DMS53 (cell line): ENCODE measurements at places on chromosomes 3 and 15.

DNA sequence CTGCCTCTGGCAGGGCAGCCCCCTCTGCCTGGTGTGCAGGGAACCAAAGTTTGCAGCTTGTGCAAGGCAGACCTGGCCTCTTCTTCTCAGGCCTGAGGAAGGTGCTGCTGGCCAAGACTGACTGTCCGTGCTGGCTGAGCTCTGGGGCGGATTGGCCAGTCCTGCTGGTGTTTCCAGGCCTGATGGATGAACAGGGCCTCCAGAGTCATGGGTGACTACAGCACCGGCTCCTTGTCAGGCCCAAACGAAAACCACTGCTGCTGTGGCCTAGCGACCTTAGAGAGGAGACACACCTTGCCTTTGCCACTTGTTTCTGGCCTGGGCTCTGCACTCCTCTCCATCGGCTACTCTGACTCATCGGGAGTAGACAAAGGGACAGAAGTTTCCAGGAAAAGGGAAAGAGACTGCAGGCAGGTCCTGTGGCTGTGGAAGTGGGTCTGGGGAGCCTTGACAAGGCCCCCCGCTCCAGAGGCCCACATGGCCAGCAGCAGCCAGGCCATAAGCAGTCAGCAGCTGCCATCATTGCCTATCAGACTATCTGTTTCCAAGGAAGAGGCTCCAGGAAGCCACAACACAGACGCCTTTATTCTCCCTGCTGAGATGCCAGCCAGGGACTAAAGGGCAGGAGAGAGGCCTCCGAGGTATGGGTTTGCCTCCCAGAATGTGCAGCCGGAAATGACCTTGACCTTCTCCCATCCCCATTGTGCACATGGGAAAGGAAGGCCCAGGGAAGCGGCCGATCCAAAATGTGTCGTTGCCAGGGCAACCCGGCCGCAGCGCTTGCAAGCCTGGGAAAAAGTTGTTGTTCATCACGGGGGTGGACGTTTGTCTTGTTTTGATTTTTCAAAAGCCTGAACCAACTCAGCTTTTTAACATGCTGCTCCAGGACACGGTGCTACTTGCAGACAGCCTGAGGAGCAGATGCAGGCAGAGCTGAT lies 160.5 kb downstream of the CHSY1 start:
- DNase-seq: no peak

GRCh38 chr3:51275111-51275805 lies 109.8 kb upstream of the MANF start:
- no peak for DNase-seq

GRCh38 chr15:62378772-62379498 lies 213.8 kb upstream of the C2CD4B start:
- DNase-seq: no peak

DNA sequence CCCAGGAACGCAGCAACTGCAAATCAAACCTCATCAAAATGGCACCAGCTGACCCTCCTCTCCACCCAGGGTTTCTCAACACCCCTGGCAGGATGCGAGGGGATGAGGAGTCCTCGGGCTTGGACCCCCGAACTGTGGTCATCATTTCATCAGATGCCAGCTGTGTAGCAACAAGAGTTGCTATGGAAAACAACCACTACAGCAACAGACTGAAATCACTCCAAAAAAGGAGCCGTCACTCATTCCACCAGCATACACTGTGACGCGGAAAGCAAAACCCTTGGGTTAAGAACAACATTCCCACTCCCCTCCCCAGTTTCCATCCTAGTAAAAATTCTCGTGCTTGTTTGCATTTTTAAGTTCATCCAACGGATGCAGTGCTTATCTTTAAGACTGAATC lies 40.1 kb downstream of the VGLL4 start:
- no peak for DNase-seq

DNA sequence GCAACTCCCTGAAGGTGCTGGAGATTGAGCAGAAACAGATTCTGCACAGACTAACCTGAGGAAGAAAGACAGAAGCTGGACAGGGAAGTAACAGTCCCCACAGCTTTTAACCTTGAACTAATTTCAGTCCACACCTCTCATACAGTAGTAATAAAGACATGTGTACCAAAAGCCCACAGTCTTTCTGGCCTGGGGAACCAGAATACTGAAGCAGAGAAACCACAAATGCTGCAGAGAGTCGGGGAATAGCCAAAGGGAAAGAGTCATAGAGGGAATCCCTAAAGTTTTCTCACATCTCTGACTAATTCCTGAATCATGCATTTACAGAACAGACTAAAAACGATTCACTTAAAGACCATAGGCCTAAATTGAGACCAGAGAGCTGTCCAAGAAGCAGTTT lies 503.4 kb upstream of the NECTIN3 start:
- no peak for DNase-seq

GRCh38 chr3:179036626-179037300 lies 34.8 kb downstream of the ZMAT3 start:
- no peak for DNase-seq

- DNase-seq: no peak
Measured at GRCh38 chr15:27361438-27361837, 390.5 kb downstream of the GABRG3 start.

DNA sequence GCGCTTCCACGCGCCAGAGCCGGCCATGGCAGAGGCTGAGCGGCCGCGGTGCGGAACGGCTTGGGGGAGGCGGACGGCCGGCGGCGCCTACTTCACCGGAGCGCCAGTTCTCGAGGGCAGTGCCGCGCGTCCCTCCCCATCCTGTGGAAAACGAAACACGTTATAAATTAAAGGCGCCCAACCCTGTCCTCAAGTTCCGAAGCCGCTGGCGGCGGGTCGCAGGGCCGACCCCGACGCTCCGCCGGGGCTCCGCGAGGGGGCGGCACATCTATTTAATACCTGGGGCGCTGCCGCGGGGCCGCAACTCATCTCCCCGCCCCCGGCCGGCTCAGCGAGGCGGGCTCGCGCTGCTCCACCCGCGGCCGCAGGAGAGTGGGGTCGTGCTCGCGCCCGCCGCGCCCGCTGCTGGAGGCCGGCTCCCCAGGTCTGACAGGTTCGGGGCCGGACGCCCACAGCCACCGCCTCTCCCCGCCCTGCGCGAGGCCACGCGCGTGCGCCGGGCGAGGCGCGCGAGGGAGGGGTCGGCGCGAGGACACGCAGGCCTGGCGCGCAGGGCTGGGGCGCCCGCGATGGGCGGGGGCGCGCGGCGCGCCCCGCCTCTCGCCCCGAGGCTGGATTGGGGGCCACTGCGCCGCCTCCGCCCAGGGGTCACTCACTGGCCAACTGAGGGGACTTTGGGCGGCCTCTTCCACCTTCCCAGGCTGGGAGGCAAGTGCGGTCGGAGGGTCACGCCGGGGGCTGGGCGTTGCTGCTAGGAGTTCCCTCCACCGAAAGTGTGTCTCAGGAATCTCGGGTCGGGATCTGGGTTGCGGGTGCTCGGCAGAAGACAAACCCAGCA lies at the start of gene SLC30A4:
TSS of gene SLC30A4 (minus strand) at position 428 of the 838 bp plus-strand sequence. CDS start at position 27, 401 bp downstream.
- DNase-seq: peak; percentile 67

DNA sequence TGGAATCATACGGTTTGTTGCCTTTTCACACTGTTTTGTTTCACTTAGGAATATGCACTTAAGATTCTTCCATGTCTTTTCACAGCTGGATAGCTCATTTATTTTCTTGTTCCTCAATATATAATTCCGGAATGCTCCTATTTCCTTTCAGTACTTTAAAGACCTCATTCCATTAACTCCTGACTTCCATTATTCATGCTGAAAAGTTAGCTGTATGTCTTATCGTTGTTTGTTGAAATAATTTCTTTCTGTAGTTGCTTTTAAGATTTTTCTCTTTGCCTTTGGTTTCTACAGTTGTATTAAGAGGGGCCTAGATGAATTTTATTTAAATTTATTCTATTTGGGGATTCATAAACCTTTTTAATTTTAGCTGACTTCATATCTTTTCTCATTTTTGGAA lies 122.2 kb downstream of the ANXA2 start:
- peak; percentile 18 for DNase-seq

DNA sequence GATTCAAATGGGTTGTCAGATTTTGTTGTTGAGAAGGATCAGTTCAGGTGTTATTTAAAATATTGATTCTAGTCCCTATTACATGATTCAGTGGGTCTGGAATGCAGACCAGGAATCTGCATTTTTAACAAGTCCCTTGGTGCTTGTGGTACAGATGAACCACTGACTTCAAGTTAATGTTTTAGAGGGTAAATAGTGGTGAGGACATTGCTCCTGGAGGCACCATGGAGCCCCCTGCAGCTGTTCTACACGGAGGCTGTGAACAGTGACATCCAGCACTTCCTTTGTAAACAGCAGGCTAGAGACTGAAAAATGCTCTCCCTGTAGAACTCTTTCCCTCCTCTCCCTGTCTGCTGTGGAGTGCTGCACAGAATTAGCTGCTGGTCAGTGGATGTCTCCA lies 4.8 kb upstream of the FSIP1 start:
- DNase-seq: no peak

- DNase-seq: peak; percentile 53
Measured at GRCh38 chr3:156705761-156706616, 31.6 kb downstream of the TIPARP start.

GRCh38 chr15:98907927-98908471 lies 99.6 kb downstream of the PGPEP1L start:
- DNase-seq: no peak

- DNase-seq: no peak
Measured at GRCh38 chr3:12427551-12427950, 56.7 kb upstream of the TSEN2 start.

DNA sequence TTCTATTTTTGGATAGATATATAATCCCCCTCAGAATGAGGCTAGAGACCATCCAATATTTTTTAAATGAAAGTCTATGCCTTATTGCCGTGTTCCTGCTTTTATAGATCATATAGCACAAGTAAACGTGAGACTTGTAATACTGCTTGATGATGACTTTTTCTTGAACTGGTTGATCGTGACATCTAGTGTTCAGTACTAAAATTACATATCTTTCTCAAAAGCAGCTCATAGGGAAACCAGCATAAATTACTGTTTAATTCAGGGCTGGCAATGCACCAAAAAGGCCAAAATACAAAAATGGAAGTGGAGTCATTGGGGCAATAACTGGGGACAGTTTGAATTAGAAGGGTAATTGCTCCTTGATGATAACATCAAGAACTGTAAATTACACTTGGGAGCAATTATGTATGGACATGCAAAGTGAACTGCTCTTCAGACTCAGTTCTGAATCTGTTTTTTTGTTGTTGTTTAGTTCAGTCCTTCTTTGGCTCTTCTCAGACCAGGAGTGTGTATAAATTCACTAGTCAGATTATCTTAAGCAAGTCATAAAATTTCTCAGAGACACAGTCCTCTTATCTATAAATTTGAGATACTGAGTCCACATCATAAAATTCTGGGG lies 325.3 kb downstream of the THSD4 start:
- peak; percentile 68 for DNase-seq

- DNase-seq: no peak
Measured at GRCh38 chr15:59177317-59177660, 29.4 kb upstream of the LDHAL6B start.

- DNase-seq: no peak
Measured at GRCh38 chr15:74626752-74627692, 11.4 kb downstream of the CLK3 start.

- DNase-seq: peak; percentile 72
Measured at GRCh38 chr15:32855942-32856341, 138.1 kb downstream of the GREM1 start.

DNA sequence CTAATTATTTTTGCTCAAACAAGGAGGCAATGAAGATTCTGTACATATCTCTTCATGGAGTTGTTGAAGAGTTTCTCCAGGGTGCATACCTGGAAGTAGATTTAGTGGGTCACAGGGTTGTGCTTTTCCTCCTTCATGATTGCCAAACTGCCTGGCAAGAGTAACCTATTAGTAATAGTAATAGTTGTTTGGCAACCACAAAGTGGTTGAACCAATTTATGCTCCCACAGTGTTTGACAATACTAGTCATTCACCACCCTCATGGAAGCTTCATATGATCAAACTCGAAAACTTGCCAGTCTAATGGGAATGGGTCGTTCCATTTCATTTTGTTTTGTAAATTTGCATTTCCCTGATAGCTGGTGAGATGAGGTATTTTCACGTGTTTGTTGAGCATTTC lies 57.8 kb downstream of the TLE3 start:
- DNase-seq: no peak

DNA sequence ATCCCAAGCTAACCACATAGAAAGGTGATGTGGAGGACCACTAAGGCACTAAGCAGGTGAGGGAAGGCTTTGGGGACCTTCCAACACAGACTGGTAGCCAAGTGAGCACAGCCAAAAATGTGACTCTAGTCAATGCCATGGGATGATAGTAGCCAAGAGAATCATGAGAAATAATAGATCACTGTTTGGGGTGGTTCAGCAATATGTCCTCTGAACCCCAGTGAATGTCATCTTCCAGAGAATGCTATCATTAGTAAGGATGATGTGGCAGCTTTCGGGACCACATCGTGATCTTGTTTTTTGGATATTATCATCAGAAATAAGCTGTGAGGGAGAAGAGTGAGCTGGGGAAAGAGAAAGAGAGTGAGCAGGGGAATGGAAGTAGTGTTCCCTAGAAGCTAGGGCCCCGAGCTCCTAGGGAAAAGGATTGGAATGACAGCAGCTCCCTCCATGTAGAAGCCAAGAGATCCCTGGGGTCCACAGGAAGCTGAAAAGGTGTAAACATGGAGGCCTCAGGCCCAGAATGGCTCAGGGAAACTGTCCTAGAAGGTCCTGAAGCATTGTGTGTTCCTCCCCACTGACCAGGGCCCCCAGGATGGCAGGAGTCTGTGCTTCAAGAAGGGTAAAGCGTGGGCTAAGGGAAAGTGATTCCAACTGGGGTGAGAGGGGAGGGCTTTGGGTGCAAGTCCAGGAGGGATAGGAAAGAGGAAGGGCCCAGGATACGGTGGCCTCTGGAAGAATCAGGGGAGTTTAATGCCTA lies 56.6 kb upstream of the KLF13 start:
- DNase-seq: no peak

DNA sequence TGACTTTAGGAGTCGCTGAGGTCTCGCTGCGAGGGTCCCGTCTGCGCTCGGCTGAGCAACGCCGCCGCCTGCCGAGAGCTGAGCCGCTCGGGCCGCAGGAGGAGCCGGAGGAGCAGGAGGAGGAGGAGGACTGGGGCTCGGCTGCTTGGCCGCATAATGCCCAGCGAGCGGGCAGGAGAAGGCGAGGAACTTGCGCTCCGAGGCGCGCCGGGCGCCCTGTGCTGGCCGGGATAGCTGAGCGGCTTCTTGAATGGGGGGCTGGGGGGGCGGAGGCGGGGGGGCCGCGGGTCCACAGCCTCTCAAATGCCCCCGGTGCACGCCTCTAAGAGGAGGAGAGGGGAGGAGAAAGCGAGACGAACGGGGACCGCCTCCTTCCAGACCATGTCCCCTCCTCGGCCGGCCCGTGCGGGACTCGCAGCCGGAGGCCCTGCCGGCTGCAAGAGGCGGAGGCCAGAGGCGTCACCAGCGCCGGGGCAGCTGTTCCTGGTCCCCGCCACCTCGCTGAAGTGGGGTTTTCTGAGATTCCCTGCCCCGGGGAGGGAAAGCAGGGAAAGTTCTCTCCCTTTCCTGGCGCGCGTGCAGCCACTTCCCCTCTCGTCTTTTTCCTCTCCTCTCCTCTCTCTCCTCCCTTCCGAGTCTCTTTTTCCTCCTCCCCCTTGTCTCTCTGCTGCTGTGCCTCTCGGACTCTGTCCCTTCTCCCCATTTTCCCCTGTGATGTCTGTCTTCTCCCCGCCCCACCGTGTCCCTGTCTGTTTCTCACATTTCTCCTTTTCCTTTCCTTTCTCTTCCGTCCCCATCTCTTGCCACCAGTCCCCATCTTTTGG lies at the start of gene ADAMTS9:
TSS of gene ADAMTS9 (minus strand) at position 220 of the 824 bp plus-strand sequence. CDS start 343 bp downstream, outside the sequence.
- DNase-seq: peak; percentile 29

- no peak for DNase-seq
Measured at GRCh38 chr3:61343543-61343942, 92.3 kb upstream of the FHIT start.

GRCh38 chr3:90054311-90054710 lies 946.9 kb downstream of the EPHA3 start:
- DNase-seq: peak; percentile 6
